Mesothelial cell of epicardium (in vitro differentiated cells): ENCODE measurements at places on chromosomes 3 and 15. TPM values are rescaled to one million over a fixed set of nuclear protein-coding genes. Genes with fewer than 3 reads are reported as not detected.

- DNase-seq, result no peak
Observed at GRCh38 chr3:147141516-147142288, 264.6 kb downstream of the ZIC4 start.

- DNase-seq, result no peak
Observed at GRCh38 chr15:45387380-45388007, 9.2 kb upstream of the GATM start.

GRCh38 chr3:1117843-1118473, 25.1 kb downstream of the CNTN6 start:
- no peak for DNase-seq

- DNase-seq, result no peak
Observed at GRCh38 chr3:63400246-63400860, 122.2 kb downstream of the SYNPR start.

RASL12 gene
- total RNA-seq, result 11.7 to 14.0 TPM (median 12.0 TPM) in 3 replicates

DNA sequence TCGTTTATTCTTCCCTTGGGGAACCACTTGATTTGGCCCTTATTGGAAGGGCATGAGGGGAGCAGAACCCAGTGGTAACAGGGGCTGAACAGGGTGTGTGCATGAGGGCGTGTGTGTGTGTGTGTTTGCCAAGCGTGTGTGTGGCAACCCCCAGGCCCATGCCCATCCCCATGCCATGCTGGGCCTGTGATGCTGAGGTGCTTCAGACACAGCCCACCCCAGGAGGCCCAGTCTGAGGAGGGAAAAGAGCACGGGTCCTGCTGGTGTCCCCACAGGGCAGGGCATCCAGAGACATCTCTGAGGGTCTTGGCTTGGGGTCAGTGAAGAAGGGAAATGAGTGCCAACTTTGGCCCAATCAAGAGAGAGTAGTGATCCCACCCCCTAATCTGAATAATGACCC, 71.6 kb downstream of the RASGRF1 start:
- no peak for DNase-seq

- no peak for DNase-seq
Observed at GRCh38 chr3:61919371-61919770, 358.0 kb downstream of the PTPRG start.

GRCh38 chr3:64276131-64276530, 50.9 kb upstream of the PRICKLE2 start:
- DNase-seq, result no peak

TLE3 gene
- total RNA-seq, result 147 to 165 TPM (median 156 TPM) in 3 replicates

DNA sequence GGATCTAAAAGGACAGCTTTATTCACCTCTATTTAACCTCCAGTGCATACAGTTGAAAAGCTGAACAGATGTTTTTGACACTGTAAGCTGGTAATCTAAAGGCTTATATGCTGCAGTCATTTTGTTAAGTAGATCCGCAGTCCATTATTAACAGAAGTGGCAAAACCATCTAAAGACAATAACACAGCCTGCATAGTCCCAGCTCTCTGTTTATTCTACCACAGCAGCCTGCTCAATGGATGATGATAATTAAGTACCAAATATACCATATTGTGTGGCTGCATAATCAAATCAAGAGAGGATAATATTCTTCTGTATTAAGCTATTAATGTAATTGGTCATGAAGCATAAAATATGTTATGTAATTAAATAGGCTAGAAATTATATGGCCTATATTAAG, 207.1 kb downstream of the MEIS2 start:
- DNase-seq, result no peak

DNA sequence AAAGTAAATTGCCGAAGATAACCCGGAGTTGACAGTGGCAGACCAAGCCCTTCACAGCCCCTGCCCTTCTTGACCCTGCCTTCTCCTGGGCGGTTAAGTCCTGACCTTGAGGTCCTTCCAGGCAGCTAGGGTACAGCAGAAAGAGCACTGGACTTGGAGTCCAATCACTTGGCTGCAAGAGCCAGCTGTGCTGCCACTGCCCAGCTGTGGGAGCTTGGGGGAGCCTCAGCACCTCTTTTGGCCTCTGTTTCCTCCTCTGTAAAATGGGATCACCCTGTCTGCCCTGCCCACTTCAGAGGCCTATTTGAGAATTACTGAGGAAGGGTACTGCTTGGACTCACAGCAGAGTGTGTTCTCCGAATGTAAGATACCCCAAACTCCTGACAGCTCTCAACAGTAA, 66.2 kb upstream of the SMAD6 start:
- DNase-seq, result no peak

- no peak for DNase-seq
Observed at GRCh38 chr3:28139288-28139687, 102.1 kb upstream of the CMC1 start.

DNA sequence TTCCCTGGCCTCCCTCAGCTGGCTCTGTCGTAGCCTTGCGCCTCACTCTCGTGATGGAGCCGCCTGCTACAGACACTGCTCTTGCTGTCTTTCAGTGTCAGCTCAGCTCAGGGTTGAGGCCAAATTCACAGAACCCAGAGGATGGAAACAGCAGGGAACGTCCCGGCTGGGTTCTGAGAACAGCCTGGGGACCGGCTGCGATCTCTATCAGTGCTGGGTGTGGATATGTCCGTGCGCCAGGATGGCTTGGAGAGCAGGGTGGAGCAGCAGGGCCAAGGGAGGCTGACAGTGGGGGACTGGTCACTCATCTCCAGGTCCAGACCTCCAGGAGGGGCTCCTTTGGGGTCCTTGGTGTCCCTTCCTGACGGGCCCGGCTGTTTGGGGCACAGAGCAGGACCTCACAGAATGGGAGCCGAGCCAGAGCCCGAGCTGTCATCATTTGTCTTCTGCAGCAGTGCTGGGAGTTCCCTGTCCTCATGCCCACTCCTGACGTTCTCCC, 18.4 kb downstream of the KLF15 start:
- DNase-seq, result peak; percentile 32

DNA sequence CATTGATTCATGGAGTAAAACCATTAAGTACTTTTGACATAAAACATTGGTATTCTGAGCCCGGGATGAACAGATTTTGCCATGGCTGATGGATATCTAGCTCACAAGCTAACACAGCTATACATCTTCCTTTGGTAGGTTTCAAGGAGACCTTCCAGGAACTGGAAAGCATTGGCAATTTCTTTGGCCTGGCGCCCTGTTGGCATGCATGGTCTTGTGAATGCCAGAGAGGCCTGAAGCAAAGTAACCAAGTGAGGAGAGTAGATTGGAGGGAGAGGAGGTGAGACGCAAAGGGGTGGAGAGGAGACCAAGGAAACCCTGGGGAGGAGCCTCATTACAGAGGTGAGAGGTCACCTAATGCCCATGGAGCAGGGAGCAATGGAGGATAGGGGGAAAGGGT, 67.2 kb downstream of the SQOR start:
- no peak for DNase-seq

DNA sequence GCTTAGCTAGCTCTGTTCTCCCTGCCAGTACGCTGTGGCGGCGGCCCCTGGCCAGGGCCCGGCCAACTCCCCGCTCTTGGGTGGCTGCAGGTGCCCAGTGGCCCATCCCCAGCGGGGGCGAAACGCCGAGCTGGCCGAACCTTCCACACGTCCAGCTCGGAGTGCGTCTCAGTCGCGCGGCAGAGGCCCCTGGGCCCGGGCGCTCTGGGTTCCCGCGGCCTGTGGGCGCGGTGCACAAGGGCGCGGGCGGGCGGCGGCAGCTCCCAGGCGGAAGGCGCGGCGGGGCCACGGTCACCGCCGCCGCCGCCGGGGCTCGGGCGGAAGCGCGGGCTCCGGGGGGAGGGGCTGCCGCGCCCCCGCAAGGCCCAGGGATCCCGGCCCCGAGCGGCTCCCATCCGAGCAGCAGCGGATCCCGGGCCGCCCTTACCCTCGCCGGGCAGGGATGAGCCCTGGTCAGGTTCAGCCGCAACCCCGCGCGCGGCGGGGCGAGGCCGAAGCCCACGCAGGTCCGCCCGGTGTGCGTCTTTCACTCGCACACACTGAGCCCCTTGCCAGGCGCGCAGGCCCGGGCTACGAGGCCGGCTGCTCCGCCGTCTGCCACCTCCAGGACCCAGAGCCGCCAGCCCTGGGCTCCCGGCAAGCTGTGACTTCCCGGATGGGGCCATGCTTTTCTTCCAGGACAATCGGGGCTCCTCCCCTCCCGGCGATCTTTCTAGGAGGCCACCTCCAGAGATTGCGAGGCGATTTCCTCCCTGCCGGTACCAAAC, 54.2 kb downstream of the CCDC54 start:
- DNase-seq, result peak; percentile 34

CELSR3 gene
- 5.0 to 5.6 TPM (median 5.2 TPM) in 3 replicates for total RNA-seq

- DNase-seq, result no peak
Observed at GRCh38 chr3:141448606-141449220, 38.1 kb upstream of the RASA2 start.

GABRG3 gene
- total RNA-seq, result 2.5 to 3.1 TPM (median 3.0 TPM) in 3 replicates

DNA sequence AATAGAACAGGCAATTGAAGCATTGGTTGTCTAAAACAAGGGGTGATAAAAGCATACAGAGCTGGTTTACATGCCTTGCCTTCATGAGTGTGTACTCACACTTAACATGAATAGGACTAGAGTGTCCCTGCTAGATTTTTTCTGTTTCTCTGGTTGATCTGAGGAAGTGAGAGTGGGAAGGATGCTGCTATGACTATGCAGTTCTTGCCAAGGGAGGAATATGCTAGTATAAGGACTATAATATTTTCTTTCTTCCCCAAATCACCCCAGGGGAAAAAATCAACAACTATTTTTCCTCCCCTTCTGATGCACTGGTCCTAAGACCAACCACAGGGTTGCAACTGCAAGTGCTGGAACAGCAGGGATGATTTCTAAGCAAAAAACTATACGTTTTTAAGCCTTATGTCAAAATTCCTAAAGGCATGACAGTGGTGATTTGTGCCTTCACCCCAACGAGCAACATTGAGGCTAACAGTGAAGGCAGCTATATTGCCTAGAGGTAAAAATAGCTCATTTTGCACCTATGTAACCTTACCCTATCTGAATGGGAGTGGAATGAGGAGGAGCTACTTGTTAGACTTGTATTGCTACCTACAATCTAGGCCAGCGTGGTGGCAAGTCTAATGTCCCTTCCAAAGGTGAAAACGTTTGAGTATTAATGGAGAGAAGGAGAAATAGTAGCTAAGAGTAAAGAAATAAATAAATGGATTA, 33.5 kb upstream of the USP8 start:
- DNase-seq, result no peak

DNA sequence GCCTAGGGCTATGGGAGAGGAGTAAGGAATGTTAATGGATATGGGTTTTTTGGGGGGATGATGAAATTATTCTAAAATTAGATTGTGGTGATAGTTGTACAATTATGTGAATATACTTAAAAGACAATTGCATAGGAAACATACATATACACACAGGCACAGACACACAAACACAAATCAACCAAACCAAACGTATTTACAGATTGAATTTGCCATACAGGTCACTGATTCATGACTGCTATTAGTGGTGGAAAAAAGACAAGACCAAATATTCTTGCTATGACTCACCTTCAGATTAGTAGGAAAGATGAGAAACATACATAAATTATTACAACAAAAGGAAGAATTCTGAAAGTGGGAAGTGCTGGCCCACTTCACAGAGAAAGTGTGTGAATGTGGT, 85.3 kb downstream of the C3orf38 start:
- no peak for DNase-seq

GRCh38 chr3:194995922-194996321, 275.0 kb downstream of the XXYLT1 start:
- DNase-seq, result peak; percentile 29

ACTRT3 gene
- 3.1 to 3.8 TPM (median 3.5 TPM) in 3 replicates for total RNA-seq

DNA sequence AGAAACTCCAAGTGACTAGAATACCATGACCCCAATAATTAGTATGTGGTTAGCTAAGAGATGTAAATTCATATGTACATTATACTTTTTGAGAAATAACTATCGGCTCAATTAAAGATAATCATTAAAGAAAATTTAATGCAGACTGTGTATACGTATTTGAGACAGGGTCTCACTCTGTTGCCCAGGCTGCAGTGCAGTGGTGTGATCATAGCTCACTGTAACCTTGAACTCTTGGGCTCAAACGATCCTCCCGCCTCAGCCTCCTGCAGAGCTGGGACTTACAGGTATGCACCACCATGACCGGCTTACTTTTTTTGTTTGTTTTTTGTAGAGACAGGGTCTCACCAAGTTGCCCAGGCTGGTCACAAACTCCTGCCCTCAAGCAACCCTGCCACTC, 8.7 kb upstream of the CSTA start:
- DNase-seq, result no peak

FAM107A gene
- not detected in 3 replicates for total RNA-seq

DNA sequence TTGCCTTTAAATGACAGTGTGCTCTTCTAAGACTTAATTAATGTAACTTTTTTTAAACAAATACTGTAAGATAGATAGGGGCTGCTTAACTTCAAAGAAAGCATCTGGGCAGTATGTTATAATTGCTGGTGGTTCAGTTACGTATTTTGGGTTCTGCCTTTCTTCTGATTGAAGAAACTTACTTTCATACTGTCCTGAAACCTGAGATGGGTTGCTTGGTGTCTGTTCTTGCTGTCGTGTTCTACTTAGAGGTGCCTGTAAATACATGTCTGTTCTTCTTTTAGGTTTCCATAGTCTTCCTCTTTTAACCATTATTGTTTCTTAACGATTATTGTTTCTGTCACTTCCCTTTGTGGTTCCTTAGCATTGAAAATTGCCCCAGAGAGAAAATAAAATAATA, 297.7 kb upstream of the CHRM5 start:
- DNase-seq, result no peak

GRCh38 chr3:177569193-177569592, 371.9 kb upstream of the TBL1XR1 start:
- no peak for DNase-seq

- DNase-seq, result no peak
Observed at GRCh38 chr3:20861454-20861853, 675.4 kb upstream of the SGO1 start.

GRCh38 chr15:40660686-40661085, 34.3 kb upstream of the RAD51 start:
- DNase-seq, result no peak

DNA sequence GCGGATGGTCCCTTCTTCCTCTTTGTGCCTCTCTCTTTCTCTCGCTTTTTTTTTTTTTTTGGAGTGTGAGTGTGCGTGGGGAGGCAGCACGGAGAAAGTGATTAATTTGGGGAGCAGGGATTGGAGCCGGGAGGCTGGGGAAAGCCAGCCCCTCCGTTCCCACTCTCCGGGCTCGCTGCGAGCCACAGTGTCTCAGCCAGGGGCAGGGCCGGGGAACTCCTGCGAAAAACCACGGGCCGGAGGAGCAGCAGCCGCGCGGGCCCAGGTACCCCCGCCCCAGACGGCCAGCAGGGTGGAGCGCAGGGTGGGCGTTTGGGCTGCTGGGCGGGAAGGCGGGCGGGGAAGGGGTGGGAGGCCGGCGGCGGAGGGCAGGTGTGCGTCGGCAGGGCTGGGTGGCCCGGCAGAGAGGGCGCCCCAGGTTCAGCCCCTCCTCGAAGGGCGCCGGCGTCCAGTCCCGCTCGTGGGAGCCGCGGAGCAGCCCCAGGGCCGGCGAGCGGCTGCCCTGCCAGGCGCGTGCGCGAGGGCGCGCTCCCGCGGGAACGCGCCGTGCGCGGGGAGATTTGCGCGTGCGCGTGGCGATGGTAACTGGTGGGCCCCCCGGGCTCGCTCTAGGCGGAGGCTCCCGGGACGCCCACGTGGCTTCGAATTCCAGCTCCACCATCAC, 1.4 kb downstream of the CHL1 start:
- DNase-seq, result peak; percentile 39

DNA sequence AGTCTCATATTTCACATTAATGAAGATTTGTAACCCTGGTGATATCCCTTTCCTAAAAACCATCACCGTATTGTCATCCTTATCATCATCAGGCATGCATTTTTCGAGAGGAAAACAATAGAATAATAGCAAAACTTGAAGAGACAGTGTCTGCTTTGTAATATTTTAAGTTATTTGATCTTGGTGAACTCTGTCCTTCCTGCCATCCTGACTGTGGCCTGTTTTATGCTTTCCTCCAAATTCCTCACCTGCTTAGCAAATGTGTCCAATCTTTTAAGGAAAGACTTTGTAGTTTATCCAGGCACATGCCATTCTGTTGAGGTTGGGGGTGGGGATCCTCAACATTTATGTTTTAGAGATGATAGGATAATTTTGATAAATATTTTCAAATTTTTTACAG, 306.1 kb upstream of the COL8A1 start:
- DNase-seq, result no peak
